ENCODE measurements at places on chromosomes 2 and 18.

DNA sequence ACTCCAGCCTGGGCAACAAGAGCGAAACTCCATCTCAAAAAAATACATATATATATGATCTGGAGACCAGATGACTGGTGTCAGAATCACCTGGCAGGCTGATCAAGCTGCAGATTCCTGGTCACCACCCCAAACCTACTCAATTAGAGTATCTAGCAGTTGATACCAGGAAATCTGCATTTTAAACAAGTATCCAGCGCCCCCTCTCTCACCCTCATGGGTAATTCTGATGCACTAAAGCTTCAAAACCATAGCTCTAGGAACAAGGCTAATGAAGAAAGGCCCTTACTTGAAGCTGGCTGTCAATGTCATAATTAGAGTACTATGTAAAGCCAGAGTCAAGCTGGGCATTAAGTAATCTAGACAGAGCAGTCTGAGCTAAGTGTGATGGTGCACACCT is 25.0 kb upstream of the PCBP1 start:
- DNase-seq: no peak

DNA sequence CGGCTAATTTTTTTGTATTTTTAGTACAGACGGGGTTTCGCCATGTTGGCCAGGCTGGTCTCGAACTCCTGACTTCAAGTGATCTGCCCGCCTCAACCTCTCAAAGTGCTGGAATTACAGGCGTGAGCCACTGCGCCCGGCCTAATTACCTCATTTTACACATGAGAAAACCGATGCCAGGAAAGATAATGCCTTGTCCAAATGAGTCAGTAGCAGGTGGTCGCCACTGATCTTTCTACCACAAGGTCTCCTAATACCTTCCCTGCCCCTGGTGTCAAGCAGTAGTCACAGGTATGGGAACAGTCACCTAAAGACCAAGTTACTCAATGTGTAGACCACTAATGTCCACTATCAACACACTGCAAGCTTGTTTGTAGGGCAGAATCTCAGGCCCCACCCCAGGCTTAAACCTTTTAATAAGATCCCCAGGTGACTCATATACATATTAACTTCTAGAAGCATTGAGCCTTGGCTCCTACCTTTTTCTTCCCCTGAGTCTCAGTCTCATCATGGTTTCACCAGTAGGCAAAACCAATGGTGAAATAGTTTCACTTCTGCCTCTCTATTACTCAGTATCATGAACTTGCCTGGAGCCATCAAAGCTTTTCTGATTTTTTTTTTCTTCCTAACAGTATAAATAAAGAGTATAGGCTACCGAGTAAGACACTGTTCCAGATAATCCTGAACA is 6.9 kb upstream of the EPB41L5 start:
- DNase-seq: no peak

DNA sequence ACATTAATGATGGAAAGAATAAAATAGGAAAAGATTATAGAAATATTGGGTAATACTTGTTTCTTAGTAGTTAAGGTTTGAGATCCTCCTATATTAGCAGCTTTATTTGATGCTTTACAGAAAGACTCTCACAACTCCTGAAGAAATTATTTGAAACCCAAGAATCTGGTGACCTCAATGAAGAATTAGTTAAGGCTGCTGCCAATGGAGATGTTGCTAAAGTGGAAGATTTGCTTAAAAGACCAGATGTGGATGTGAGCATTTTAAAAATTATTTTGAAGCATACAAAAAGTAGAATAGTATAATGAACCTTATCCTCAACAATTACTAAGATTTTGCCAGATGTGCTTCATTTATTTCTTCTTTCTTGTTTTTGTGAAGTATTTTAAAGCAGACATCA is 59.1 kb downstream of the MIB1 start:
- DNase-seq: no peak

DNA sequence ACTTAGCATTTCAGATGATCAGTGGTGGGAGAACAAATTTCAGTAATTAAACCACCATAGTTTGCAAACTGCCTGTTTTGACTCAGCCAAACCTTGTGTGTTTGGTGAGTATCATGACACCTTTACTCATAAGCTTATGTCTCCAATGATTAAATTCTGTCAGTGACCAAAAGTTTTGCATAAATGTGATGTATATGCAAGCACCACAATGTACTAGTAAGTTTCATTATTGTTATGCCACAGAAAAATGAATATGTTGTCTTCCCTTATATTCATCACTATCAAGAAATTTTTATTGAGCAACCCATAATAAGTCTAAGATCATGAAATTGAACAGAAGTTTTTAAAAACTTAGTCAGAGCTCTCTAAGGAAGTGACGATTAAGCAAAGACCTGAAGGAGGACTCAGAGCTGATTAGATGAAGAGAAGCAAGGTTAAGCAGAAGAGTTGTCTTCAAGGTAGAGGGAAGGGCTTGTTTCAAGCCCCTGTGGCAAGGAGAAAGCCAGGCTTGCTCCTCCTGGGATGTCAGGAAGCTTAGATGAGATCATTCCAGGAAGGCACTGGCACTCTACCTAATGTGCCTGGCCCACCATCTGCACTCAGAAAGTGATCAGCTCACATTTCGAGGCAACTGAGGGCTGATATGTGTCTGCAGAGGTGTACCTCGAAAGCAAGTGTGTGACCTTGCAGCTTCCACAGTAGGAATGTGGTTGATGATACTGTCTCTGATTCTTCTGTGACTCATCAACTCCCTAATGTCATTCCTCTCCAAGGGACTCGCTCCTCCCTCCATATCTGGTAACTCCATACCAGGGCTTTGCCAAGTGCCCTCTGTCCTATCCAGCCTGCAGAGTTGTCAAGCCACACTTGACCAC is 54.7 kb downstream of the KCTD18 start:
- DNase-seq: peak; percentile 15

DNA sequence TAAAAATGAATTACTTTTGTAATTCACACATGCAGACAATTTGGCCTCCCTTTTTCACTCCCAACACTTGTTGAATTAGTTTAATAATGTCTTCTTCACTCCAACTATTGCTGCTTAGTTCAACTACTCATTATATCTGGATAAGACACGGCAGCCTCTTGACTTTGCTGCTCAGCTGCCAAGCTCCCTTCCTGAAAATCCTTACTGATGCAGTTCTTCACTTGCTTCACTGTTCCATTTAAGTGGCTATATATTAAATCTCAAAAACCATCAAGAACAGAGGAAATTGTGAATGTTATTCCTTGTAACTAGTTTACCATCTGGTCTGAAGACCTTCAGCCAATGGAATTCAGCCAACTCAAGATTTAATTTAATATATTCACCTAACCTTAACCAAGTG is 127.1 kb downstream of the NCOA1 start:
- no peak for DNase-seq

GRCh38 chr2:240018071-240018750 is 6.9 kb downstream of the NDUFA10 start:
- DNase-seq: no peak

DNA sequence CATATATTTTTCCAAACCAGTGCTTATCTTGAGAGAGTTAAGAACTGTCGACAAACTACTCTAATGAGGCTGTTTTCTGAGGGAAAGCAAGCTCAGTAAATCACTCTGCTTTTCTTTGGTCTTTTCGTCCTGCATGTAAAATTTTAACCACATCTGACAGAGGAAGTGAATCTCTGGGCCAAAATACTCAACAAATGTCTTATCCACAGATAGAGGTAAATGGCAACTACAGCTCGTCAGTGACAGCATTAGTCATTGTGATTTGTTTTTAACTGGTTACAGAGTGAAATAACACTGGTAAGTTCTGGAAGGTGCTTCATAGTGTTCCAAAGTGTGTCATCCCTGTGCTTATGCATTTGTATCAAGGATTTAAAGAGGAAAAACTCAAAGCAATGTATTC is 82.6 kb upstream of the SLC8A1 start:
- no peak for DNase-seq

DNA sequence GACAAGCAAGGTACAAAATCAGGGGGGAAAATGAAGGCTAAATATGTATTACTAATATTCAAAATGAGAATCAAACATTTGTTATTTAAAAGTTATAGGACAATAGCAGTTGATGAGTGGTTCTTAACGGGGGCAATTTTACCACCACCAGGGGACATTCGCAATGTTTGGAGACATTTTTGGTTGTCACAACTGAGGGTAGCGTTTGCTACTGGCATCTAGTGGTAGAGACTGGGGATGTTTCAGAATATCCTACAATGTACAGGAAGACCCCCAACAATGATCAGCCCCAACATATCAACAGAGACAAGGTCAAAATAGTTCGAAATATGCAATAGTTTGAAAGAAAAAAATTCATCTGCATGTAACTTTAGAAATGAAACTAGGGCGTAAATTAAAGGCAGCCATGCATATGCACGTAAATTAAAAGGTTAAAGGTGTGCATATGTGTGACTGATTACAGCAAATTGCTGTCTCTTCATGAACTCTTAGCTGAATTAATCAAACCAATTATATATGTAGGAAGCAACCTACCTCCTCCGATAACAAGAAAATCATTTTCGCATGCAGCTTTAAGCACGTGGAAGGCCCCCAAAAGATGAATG is 61.2 kb upstream of the CUL3 start:
- DNase-seq: peak; percentile 56

Data from NCI-H526 treated with DMSO at 0.1 percent for 48 hours (cell line).